ENCODE measurements at places on chromosomes 3 and 15. TPM values are rescaled to one million over a fixed set of nuclear protein-coding genes. Genes with fewer than 3 reads are reported as not detected.

DNA sequence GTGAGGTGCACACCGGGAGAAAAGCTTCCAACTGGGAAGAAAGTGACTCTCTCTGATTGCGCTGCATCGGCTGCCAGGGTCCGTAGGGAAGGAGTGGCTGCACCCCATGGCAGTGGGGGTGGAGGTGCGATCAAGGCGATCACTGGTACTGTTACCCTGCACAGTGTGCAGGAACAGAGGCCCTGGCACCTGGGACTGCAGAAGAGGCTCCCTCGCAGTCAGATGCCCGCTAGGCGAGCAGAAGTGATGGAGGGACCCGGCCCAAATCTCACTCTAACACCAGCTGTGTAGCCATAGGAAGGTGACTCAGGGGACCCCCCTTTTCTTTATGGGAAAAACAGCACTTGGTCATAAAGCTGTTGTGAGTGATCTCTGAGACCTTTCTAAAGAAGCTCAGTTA lies 196.8 kb downstream of the GABRG3 start:
- no peak overlapping the region for H3K4me3 ChIP-seq
- no peaks in the 10 kb centered on the region for H3K4me1 ChIP-seq
- no peaks in the 10 kb centered on the region for H3K27me3 ChIP-seq
- no peak for DNase-seq
- no peaks in the 10 kb centered on the region for H3K36me3 ChIP-seq
- no peak overlapping the region for H3K27ac ChIP-seq

DNA sequence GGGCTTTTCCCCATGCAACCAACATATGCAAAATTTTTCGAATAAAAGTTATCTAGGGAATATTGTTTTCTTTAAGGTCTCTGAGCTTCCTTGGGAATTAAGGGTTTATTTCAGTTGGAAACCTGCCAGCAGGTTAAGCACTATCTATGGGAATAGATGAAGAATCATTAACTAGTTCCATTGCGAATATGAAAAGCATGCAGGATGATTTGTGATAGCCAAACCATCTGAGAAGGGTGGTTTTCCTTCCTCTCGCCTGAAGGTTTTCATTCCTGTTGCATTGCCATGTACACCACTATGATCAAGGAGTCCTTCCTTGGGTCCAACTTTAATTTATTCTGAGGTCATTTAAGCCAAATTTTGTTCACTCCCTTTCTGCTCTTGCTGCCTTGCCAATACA lies 184.9 kb downstream of the NR2F2 start:
- H3K27ac ChIP-seq, result no peak overlapping the region
- H3K4me3 ChIP-seq, result no peak overlapping the region
- DNase-seq, result no peak

DNA sequence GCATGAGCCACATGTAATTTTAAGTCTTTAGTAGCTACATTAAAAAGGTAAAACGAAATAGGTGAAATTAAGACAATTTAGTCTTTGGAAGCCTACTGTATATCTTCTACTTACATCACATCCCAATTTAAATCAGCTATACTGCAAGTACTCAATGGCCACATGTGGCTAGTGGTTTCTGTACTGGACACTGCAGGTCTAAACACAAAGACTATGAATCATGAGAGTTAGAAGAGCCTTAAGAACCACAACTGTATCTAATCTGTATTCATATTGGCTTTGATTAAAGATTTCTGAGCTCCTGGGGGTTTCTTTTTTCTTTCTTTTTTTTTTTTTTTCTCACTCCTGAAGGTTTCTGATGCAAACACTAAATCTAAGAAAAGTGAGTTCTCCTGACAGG lies 2.3 kb upstream of the EIF1B start:
- no peaks in the 10 kb centered on the region for H3K27me3 ChIP-seq
- H3K4me3 ChIP-seq, result no peak overlapping the region
- no peak overlapping the region for H3K27ac ChIP-seq

DNA sequence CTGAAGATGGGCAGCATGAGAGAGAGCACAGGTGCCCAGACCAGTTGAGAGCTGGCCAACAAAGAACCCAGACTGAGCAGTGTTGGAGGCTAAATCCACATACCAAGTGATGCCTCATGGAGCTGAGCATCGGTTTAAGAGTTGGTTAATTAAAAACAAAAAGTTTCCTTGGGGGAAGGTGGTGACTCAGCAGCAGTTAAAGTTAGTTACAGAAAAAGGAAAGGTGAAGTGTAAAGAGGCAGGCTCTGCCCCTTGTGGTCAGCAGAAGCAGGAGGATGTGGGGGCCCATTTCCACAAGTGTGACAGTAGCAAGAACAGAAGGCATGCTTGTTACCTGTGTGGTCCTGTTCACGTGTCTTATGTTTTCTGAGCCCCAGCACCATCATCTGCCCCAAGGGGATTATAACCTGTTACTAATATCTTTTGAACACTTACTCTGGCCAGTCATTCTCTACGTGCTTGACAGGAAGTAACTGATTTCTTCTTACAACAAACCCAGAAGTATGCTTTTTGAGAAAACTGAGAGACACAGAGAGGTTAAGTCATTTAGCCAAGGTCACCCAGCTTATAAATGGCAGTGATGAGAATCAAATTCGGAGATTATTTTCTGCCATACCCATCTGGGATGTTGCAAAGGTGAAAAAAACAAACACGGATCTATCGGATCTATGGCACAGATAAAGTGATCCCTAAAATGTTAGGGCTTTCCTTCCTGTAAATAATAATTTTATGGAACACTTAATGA lies 91.0 kb downstream of the EPHB1 start:
- peak; percentile 9 for DNase-seq
- H3K4me1 ChIP-seq, result peaks cover 6% of the 10 kb centered on the region
- H3K27me3 ChIP-seq, result no peaks in the 10 kb centered on the region
- H3K36me3 ChIP-seq, result no peaks in the 10 kb centered on the region
- H3K4me3 ChIP-seq, result no peak overlapping the region

Gene EPHB3
- 17.2 TPM for total RNA-seq

DNA sequence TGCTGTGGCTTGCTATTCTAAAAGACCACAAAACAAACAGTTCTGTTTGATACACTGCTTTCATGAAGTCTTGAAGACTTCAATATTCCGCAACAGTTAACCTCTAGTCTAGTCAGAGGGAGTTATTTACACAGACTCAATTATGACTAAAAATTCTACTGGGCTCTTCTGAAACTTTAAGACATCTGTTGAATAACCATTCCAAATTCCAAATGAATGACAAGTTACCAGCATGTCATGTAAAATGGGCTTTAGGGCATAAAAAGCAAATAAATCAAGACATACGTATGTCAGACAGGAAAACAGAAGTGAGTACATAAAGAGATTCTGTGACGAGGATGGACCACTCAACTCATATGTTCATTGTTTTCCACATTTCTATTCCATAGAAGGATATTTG lies 93.9 kb downstream of the PLOD2 start:
- H3K4me3 ChIP-seq, result no peak overlapping the region
- peaks cover 26% of the 10 kb centered on the region for H3K36me3 ChIP-seq
- no peaks in the 10 kb centered on the region for H3K27me3 ChIP-seq
- peaks cover 6% of the 10 kb centered on the region for H3K4me1 ChIP-seq

GRCh38 chr3:43014956-43015355 lies 35.8 kb downstream of the GASK1A start:
- no peaks in the 10 kb centered on the region for H3K27me3 ChIP-seq
- no peak overlapping the region for H3K4me3 ChIP-seq
- DNase-seq, result no peak
- H3K27ac ChIP-seq, result no peak overlapping the region
- no peaks in the 10 kb centered on the region for H3K4me1 ChIP-seq

DNA sequence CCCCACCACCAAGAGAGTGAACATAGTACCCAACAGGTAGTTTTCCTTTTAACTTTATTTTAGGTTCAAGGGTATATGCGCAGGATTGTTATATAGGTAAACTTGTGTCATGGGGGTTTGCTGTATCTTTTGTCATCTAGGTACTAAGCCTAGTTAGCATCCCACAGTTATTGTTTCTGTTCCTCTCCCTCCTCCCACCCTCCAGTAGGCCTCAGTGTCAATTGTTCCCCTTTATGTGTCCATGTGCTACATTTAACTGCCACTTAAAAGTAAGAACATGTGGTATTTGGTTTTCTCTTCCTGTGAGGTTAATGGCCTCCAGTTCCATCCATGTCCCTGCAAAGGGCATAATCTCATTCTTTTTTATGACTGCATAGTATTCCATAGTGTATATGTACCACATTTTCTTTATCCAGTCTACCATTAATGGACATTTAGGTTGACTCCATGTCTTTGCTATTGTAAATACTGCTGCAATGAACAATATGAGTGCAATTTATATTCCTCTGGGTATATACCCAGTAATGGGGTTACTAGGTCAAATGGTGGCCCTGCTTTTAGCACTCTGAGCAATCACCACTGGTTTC lies 66.2 kb downstream of the ST3GAL6 start:
- H3K27me3 ChIP-seq, result no peaks in the 10 kb centered on the region
- H3K4me1 ChIP-seq, result peaks cover 5% of the 10 kb centered on the region
- H3K36me3 ChIP-seq, result peaks cover 34% of the 10 kb centered on the region

DNA sequence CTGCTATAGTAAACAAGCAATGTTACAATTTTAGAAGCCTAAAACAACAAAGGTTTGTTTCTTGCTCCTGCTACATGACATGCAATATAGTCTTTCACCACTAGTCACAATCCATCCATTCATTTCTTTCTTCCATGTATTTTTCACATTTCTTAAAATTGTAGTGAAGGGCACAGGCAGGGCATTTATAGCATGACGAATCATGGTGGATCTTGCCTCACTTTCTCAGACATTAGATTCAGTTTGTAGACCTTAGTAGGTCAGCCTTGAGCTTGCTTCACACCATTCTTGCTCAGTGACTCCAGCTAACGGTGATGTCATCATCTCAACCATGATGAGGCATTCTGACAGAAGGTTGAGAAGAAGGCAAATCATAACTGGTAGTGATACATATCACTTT lies 546.8 kb downstream of the TBL1XR1 start:
- no peaks in the 10 kb centered on the region for H3K36me3 ChIP-seq
- DNase-seq, result peak; percentile 12
- H3K4me1 ChIP-seq, result no peaks in the 10 kb centered on the region
- H3K4me3 ChIP-seq, result no peak overlapping the region
- no peaks in the 10 kb centered on the region for H3K27me3 ChIP-seq

DNA sequence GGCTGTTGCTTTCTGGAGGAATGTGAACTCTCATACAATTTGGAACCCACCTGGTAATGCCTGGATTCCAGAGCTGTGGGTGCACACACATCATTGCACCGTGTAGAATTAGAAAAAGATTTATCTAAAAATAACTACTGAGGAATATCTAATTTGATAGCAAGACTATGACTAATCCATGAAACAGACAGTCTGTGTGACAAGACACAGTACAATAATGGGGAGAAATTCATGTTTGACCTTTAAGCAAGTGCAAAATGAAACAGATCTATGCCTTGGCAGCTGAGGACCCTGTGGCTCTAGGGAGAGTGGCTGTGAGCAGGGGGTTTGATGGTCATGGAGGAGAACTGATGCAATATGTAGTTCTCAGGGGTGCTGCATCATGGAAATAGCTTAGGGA lies 7.9 kb upstream of the DOCK3 start:
- peak; percentile 21 for DNase-seq
- peaks cover 16% of the 10 kb centered on the region for H3K4me1 ChIP-seq
- H3K4me3 ChIP-seq, result no peak overlapping the region
- H3K36me3 ChIP-seq, result no peaks in the 10 kb centered on the region

Gene ATP13A5
- total RNA-seq, result not detected

GRCh38 chr3:53069422-53070068 lies 23.7 kb upstream of the SFMBT1 start:
- H3K4me1 ChIP-seq, result peaks cover 9% of the 10 kb centered on the region
- no peak for DNase-seq
- no peak overlapping the region for H3K4me3 ChIP-seq
- H3K27me3 ChIP-seq, result no peaks in the 10 kb centered on the region

DNA sequence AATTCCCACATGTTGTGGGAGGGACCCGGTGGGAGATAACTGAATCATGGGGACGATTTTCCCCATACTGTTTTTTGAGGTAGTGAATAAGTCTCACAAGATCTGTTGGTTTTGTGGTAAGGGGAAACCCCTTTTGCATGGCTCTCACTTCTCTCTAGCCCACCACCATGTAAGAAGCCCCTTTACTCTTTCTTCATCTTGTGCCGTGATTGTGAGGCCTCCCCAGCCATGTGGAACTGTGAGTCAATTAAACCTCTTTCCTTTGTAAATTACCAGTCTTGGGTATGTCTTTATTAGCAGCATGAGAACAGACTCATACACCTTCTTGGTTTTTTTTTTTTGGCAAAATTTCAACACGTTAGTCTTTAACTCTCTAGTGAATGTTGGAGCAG lies 18.1 kb downstream of the ARL8B start:
- no peak for DNase-seq
- H3K4me3 ChIP-seq, result no peak overlapping the region
- peaks cover 12% of the 10 kb centered on the region for H3K4me1 ChIP-seq
- H3K27me3 ChIP-seq, result no peaks in the 10 kb centered on the region
- no peaks in the 10 kb centered on the region for H3K36me3 ChIP-seq

Gene ANKRD63
- total RNA-seq, result not detected

DNA sequence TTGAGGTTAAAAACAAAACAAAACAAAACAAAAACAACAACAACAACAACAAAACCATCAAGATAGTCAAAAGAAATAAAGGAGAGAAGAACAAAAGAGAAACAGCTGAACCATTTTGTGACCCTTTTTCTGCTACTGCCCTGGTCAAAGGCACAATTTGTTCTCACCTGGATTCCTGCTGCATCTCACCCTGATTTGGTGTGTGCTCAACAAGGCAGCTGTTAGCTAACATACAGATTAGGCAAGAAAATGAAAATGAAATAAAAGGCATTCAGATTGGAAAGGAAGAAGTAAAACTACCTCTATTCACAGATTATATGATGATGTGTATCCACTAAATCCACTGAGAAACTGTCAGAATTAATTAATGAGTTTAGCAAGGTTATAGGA lies 28.7 kb upstream of the XIRP1 start:
- H3K36me3 ChIP-seq, result no peaks in the 10 kb centered on the region
- no peak overlapping the region for H3K27ac ChIP-seq
- no peaks in the 10 kb centered on the region for H3K4me1 ChIP-seq
- H3K27me3 ChIP-seq, result peaks cover 8% of the 10 kb centered on the region

Gene NT5DC2
- 178 TPM for total RNA-seq

GRCh38 chr3:169509359-169509758 lies 154.2 kb downstream of the MECOM start:
- no peak for DNase-seq
- no peak overlapping the region for H3K4me3 ChIP-seq
- H3K4me1 ChIP-seq, result no peaks in the 10 kb centered on the region
- no peak overlapping the region for H3K27ac ChIP-seq

Gene THAP10
- total RNA-seq, result 1.6 TPM

- no peak overlapping the region for H3K27ac ChIP-seq
- H3K4me1 ChIP-seq, result no peaks in the 10 kb centered on the region
- H3K4me3 ChIP-seq, result no peak overlapping the region
- H3K36me3 ChIP-seq, result no peaks in the 10 kb centered on the region
- no peak for DNase-seq
Observed at GRCh38 chr15:101314336-101315125, 19.5 kb upstream of the SNRPA1 start.

DNA sequence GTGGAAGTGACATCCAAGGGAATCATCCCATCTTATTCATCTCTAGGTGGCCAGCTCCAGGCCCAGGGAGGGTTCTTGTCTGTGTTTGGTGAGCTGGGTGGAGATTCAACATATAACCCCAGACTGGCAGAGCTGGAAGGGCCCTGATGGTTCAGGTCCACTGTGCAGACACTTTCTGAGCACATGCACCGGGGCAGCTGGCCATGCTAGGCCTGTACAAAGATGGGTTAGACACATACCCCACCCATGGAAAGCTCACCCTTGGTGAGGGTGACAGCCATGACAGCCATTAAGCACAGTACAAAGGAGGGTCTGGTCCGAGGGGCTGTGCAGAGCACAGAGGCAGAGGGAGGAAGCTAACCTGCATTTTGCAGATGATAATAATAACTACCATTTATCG lies 100.4 kb downstream of the CORO2B start:
- H3K4me1 ChIP-seq, result peaks cover 8% of the 10 kb centered on the region
- no peak overlapping the region for H3K27ac ChIP-seq
- H3K27me3 ChIP-seq, result no peaks in the 10 kb centered on the region
- DNase-seq, result no peak
- H3K4me3 ChIP-seq, result no peak overlapping the region
- no peaks in the 10 kb centered on the region for H3K36me3 ChIP-seq
